ENCODE measurements at places on chromosomes 1 and 21.

- H3K4me1 ChIP-seq: peaks cover 21% of the 10 kb centered on the region
- H3K4me3 ChIP-seq: no peak overlapping the region
- no peak overlapping the region for H3K27ac ChIP-seq
- H3K36me3 ChIP-seq: no peaks in the 10 kb centered on the region
- no peak for DNase-seq
Measured at GRCh38 chr1:25926731-25927496, 20.7 kb upstream of the STMN1 start.

DNA sequence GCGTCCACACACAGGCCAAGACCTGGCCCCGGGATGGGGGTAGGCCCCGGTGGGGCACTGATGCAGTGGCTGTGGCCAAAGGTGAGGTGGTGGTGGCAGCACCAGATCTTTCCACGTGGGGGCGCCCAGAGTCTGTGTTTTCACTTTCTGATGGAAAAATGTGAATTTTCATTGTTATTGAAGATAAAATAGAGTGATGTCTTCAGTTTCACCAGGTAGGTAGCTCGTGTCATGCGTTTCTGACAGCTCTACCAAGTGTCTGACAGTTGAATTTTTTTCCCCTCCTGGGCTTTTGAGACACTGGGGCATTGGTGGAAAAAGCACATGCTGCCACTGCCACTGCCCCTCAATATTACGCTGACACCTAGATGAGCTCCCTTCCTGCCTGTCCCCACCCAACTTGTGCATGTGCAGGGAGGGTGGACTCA is 40.0 kb upstream of the MAGOH start:
- peak; percentile 69 for DNase-seq
- H3K27me3 ChIP-seq: no peaks in the 10 kb centered on the region

GRCh38 chr21:23706431-23706830 is 1900.8 kb downstream of the MRPL39 start:
- no peaks in the 10 kb centered on the region for H3K27me3 ChIP-seq
- H3K4me1 ChIP-seq: no peaks in the 10 kb centered on the region
- no peaks in the 10 kb centered on the region for H3K36me3 ChIP-seq
- no peak overlapping the region for H3K4me3 ChIP-seq

DNA sequence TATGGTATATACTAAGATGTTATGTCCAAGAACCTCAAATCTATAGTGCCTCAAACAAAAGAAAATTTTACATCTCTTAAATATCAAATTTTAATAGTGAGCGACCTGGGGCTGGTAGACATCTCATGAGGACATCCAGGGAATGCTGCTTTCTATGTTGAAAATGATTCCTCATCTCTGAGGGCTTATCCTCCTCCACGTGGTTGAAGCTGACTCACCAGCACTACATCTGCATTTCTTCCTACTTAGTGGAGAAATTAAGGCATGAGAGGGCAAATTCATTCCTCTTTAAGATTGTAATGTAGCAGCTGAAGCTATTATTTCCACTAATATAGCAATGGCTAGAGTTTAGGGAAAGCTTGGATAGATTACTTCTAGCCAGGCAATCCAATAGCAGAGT is 529.5 kb downstream of the COL11A1 start:
- H3K36me3 ChIP-seq: no peaks in the 10 kb centered on the region
- no peak overlapping the region for H3K4me3 ChIP-seq
- DNase-seq: no peak
- no peaks in the 10 kb centered on the region for H3K4me1 ChIP-seq
- no peaks in the 10 kb centered on the region for H3K27me3 ChIP-seq

DNA sequence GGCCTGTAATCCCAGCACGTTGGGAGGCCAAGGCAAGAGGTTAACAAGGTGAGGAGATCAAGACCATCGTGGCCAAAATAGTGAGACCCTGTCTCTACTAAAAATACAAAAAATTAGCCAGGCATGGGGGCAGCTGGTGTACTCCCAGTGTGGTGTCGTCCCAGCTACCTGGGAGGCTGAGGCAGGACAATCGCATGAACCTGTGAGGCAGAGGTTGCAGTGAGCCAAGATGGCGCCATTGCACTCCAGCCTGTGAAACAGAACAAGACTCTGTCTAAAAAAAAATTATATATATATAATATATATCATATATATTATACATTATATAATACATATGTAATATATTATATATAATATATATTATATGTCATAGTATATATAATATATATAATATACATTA is 249.2 kb upstream of the TPTE start:
- no peaks in the 10 kb centered on the region for H3K27me3 ChIP-seq
- no peak overlapping the region for H3K4me3 ChIP-seq
- peaks cover 1% of the 10 kb centered on the region for H3K36me3 ChIP-seq
- no peak overlapping the region for H3K27ac ChIP-seq

- no peak for DNase-seq
- peaks cover 6% of the 10 kb centered on the region for H3K4me1 ChIP-seq
- H3K36me3 ChIP-seq: no peaks in the 10 kb centered on the region
Measured at GRCh38 chr1:229266274-229266673, 4.6 kb upstream of the RAB4A start.

GRCh38 chr1:233443040-233443760 is 115.7 kb downstream of the MAP3K21 start:
- H3K4me1 ChIP-seq: no peaks in the 10 kb centered on the region
- no peaks in the 10 kb centered on the region for H3K36me3 ChIP-seq
- H3K4me3 ChIP-seq: no peak overlapping the region
- peaks cover 9% of the 10 kb centered on the region for H3K27me3 ChIP-seq
- no peak overlapping the region for H3K27ac ChIP-seq
- DNase-seq: no peak

GRCh38 chr1:241171991-241172390 is 185.0 kb downstream of the RGS7 start:
- H3K36me3 ChIP-seq: no peaks in the 10 kb centered on the region
- no peaks in the 10 kb centered on the region for H3K27me3 ChIP-seq
- no peaks in the 10 kb centered on the region for H3K4me1 ChIP-seq
- H3K27ac ChIP-seq: no peak overlapping the region
- no peak for DNase-seq

DNA sequence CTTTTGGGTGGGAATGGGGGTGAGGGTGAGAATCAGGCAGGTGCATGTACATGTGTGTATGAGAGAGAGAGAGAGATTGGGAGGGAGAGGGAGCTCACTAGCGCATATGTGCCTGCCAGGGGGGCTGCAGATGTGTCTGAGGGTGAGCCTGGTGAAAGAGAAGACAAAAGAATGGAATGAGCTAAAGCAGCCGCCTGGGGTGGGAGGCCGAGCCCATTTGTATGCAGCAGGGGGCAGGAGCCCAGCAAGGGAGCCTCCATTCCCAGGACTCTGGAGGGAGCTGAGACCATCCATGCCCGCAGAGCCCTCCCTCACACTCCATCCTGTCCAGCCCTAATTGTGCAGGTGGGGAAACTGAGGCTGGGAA is 95.0 kb downstream of the EPHB2 start:
- H3K27me3 ChIP-seq: peaks cover 6% of the 10 kb centered on the region
- no peak overlapping the region for H3K4me3 ChIP-seq
- H3K27ac ChIP-seq: no peak overlapping the region
- no peaks in the 10 kb centered on the region for H3K36me3 ChIP-seq

DNA sequence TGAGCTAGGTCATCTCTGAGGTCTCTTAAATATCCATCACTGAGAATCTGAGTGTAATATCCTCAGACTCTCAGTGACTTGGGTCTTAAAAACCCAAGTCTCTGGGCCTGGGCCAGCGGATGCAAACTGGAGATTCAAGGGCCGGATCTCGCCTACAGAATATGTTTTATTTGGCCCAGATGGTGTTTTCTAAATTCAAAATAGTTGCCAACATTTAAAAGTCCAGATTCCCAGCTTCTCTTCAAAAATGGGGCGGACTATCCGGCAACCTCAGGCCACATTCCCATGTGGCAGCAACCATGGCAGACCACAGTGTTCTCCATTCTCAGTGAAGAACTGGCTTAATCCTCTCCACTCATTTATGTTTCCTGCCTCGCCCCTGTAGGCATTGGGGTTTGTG is 12.7 kb upstream of the HEYL start:
- no peak overlapping the region for H3K27ac ChIP-seq
- H3K27me3 ChIP-seq: peaks cover 12% of the 10 kb centered on the region
- H3K4me1 ChIP-seq: no peaks in the 10 kb centered on the region
- no peaks in the 10 kb centered on the region for H3K36me3 ChIP-seq
- no peak for DNase-seq
- no peak overlapping the region for H3K4me3 ChIP-seq

- no peaks in the 10 kb centered on the region for H3K36me3 ChIP-seq
- no peaks in the 10 kb centered on the region for H3K4me1 ChIP-seq
- H3K27me3 ChIP-seq: no peaks in the 10 kb centered on the region
- DNase-seq: no peak
- H3K27ac ChIP-seq: no peak overlapping the region
Measured at GRCh38 chr21:26394341-26394740, 178.7 kb downstream of the CYYR1 start.

GRCh38 chr1:173212952-173213491 is 5.9 kb upstream of the TNFSF4 start:
- no peaks in the 10 kb centered on the region for H3K36me3 ChIP-seq
- peak overlapping the region; percentile 26 for H3K27ac ChIP-seq
- DNase-seq: no peak
- H3K27me3 ChIP-seq: peaks cover 11% of the 10 kb centered on the region
- H3K4me1 ChIP-seq: peaks cover 36% of the 10 kb centered on the region
- no peak overlapping the region for H3K4me3 ChIP-seq

DNA sequence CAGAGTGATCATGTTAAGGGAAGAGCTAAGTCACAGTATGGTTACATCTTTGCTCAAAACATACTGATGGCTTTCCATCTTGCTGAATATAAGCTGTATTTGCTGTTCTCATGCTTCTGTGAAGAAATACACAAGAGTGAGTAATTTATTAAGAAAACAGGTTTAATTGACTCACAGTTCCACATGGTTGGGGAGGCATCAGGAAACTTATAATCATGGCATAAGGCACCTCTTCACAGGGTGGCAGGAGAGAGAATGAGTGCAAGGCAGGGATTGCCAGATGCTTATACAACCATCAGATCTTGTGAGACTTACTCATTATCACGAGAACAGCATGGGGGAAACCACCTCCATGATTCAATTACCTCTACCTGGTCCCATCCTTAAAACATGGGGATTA is 24.4 kb upstream of the RGS5 start:
- no peak overlapping the region for H3K4me3 ChIP-seq
- no peaks in the 10 kb centered on the region for H3K4me1 ChIP-seq
- H3K27ac ChIP-seq: no peak overlapping the region
- no peaks in the 10 kb centered on the region for H3K27me3 ChIP-seq
- no peak for DNase-seq

- DNase-seq: peak; percentile 45
- H3K4me3 ChIP-seq: no peak overlapping the region
- no peaks in the 10 kb centered on the region for H3K36me3 ChIP-seq
- H3K27me3 ChIP-seq: peaks cover 13% of the 10 kb centered on the region
Measured at GRCh38 chr21:45363921-45364467, 41.0 kb upstream of the COL18A1 start.

DNA sequence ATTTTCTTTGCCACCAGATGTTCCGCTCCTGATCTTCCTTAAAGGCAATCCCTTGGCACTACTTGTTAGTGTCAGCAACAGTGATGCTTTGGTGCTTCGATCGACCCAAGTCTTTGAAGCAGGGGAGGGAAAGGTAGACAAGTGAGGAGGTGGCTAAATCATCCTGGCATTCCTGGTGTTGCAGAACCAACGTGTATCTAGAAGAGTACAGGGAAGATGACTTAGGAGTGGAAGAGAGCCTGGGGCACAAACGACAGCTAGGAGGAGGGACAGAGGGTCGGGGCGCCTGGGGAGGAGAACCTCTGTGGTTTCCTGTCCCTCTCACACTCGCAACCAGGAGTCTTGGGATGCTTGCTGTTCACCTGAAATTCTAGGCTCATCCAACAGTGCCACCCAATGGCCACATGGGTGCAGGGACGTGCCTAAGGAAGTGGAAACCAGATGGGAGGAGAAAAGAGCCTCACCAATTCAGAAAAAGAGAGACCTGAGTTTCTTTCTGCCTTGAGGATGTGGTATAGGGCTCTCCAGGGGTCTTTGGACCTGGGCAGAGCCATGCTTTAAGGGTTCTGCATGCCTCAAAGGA is 9.5 kb upstream of the KCNA2 start:
- peak; percentile 60 for DNase-seq
- H3K27ac ChIP-seq: no peak overlapping the region
- H3K36me3 ChIP-seq: no peaks in the 10 kb centered on the region
- H3K4me1 ChIP-seq: peaks cover 20% of the 10 kb centered on the region
- H3K4me3 ChIP-seq: no peak overlapping the region
- H3K27me3 ChIP-seq: no peaks in the 10 kb centered on the region

GRCh38 chr1:212315907-212316306 is 30.7 kb downstream of the PPP2R5A start:
- H3K4me1 ChIP-seq: peaks cover 42% of the 10 kb centered on the region
- H3K4me3 ChIP-seq: no peak overlapping the region
- no peak for DNase-seq
- H3K27ac ChIP-seq: peak overlapping the region; percentile 30
- peaks cover 9% of the 10 kb centered on the region for H3K36me3 ChIP-seq
- H3K27me3 ChIP-seq: no peaks in the 10 kb centered on the region

GRCh38 chr1:99216956-99217355 is 47.3 kb upstream of the PLPPR4 start:
- peaks cover 3% of the 10 kb centered on the region for H3K27me3 ChIP-seq

GRCh38 chr1:209688746-209689234 is 13.6 kb downstream of the G0S2 start:
- H3K27me3 ChIP-seq: no peaks in the 10 kb centered on the region
- H3K4me3 ChIP-seq: no peak overlapping the region
- peaks cover 38% of the 10 kb centered on the region for H3K4me1 ChIP-seq
- H3K36me3 ChIP-seq: no peaks in the 10 kb centered on the region

DNA sequence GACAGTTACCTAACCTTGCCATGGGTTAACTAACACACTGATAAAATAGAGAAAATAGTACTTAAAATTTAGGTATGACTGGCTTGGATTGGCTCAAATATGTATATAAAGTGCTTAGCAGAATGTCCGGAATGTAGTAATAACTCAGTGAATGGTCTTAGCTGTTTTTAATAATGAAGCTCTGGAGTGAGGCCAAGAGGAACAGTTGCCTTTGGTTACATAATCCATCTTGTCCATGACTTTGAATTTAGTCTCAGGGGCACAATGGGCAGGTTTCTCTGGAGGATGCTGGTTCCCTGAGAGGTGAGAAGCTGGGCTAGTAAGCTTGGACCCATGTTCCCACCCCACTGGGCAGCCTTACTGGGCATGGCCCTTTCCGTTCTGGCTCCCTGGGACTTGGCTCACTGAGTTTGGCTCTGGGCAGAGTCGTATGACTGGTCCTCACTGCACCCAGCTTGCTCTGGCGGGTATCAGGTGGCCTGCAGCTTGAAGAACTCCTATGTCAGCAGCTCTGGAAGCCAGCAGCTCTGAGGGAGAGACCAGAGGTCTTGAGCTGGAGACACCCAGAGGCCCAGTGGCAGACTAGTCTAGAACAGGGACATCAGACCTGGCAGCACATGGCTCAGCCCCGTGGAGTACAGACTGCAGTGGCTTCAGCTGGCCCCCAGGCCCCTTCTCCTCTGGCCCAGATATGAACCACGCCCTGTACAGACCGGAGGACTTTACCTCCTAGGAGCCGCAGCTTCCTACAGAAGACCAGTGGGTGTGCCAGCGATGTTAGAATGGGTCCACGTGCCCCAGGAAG is 40.4 kb downstream of the TENT5C start:
- H3K36me3 ChIP-seq: no peaks in the 10 kb centered on the region
- H3K27me3 ChIP-seq: peaks cover 31% of the 10 kb centered on the region
- H3K4me3 ChIP-seq: no peak overlapping the region
- H3K4me1 ChIP-seq: peaks cover 9% of the 10 kb centered on the region

- H3K27me3 ChIP-seq: no peaks in the 10 kb centered on the region
- DNase-seq: no peak
- no peaks in the 10 kb centered on the region for H3K36me3 ChIP-seq
Measured at GRCh38 chr1:228979774-228980173, 244.5 kb downstream of the RHOU start.
